Uterus (tissue), 4 donors: ENCODE measurements at places on chromosomes 5 and 9. TPM values are rescaled to one million over a fixed set of nuclear protein-coding genes. Genes with fewer than 3 reads are reported as not detected.

DNA sequence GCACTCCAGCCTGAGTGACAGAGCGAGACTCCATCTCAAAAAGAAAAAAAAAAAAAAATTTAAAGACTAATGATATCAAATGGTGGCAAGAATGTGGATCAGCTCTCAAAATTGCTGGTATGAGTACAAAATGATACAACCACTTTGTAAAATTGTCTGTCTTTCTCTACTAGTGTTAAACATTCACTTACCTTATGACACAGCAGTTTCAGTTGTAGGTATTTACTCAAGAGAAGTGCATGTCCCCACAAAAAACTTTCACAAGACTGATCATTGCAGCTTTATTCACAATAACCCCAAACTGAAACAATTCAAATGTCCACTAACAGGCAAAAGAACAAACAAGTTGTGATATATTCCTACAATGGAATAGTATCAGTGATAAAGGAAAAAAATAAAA lies 14.7 kb upstream of the CETN3 start:
- DNase-seq = no peak

- DNase-seq = no peak
These were observed 28.8 kb downstream of the AHRR start for GRCh38 chr5:350355-350754.

DNA sequence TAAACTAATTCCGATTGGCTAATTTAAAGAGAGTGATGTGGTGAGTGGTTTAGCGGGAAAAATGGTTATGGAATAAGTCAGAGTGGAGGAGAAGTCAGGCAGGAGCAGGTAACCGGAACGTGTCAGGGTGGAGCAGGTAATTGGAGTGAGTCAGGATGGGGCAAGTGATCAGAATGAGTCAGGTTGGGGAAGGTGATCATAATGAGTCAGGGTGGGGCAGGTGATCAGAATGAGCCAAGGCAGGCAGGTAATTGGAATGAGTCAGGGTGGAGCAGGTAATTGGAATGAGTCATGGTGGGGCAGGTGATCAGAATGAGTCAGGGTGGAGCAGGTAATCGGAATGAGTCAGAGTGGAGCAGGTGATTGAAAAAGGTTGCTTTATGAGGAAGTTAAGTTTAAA lies 101.4 kb downstream of the TMEM167A start:
- no peak for DNase-seq

- no peak for DNase-seq
These were observed 571 bp upstream of the MARCHF11 start for GRCh38 chr5:16179936-16180788.

- no peak for DNase-seq
These were observed 106.6 kb downstream of the PALM2AKAP2 start for GRCh38 chr9:109886617-109887016.

Gene TAF11L5
- not detected for total RNA-seq

GRCh38 chr5:129382921-129383672 lies 77.0 kb upstream of the ADAMTS19 start:
- DNase-seq = no peak

Gene TTC1
- 43.5 TPM for total RNA-seq

DNA sequence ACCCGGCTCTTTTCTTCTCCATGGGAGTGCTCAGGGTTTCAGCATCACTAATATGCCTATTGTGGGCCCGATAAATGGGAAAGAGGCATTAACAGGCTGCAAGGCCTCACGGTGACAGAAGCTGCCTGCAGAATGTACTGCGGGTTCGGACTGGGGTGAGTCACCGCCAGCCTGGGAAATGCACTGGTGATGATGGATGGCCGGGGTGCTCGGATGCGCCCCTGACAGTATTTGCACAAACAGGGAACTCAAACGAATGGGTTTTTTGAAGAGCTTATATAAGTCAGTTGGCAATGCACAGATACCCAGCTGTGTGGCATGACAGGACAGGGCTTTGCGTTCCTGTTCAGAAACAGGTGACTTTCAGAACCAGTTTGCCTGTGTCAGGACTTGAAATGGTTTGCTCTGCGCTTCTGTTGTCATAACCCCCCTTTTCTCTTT lies 42.0 kb upstream of the PITX1 start:
- DNase-seq = no peak

DNA sequence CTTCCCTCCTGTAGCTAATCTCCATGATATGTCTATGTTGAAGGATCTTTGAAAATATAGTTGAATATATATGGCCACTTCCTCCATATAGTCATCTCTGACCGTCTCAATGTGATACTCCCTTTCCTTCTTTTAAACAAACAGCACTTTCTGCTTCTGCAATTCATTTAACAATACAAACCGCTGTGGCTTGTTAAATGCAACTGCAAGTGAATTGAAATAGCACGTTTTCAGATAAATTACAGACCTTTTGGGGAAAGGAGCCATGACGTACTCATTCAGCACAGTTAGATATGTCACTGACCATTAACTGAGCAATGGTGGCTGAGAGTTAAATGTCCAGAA lies 82.5 kb downstream of the FBXO38 start:
- DNase-seq = no peak

DNA sequence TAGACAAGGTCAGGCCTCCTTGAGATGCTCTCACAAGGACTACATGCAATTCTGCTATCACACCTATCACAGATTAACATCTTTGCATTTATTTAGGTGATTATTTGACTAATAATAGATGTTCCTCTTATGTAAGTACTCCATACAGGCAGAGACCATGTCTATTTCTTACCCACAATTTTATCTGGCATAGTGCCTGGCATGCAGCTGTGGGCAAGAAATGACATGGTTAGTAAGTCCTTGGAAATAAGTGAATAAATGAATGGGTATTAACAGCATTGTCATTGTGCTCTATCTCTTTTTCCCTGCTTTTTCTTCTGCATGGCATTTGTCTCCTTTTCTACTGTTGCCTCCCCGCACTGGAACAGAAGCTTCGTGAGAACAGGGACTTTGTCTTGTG lies 49.4 kb downstream of the SLC22A5 start:
- DNase-seq = no peak

DNA sequence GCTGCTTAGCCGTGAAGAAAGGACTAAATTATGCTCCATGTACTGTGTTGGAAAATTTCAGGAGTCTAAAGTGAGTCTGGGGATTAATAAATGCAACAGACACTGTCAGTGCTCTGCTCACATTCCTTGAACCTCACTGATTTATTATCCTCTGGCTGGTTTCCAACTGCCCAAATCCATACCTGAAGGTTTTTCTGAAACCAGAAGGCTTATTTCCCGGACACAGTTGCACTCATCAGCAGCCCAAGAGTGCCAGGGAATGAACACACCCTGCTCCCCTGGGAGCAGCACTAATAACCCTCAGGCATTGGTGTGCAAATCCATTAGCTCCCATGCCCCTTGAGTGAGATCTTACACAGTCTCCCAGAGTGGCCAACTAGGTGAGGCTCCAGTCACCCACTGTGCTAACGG lies 38.7 kb downstream of the F2R start:
- no peak for DNase-seq

- DNase-seq = no peak
These were observed 62.0 kb upstream of the RNU6ATAC start for GRCh38 chr9:134226221-134226930.

Gene OR4F3
- total RNA-seq = not detected

Gene GCNT4
- 4.0 TPM for total RNA-seq

Gene OLFML2A
- total RNA-seq = 82.7 TPM

DNA sequence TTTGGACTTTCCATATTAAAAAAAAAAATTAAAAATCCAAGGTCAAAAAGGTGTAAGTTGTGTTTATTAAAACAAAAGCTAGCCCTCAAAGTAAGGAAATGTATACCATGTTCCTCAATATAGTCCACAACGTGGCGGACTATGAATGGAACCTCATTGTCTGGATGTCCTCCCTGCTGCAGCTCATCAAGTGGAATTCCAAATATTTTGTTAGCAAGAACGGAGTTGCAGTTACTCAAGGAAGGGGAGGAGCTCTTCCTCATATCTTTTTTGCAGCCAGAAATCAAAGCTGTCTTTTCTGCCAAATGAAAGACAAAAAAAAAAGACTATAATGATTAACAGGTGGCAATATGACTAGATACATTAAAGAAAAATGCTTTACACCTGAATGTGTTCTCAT lies 14.0 kb downstream of the FAM13B start:
- no peak for DNase-seq

GRCh38 chr9:83444110-83444509 lies 94.1 kb downstream of the FRMD3 start:
- DNase-seq = peak; percentile 19

Gene ARID3C
- not detected for total RNA-seq

Gene IFNA13
- not detected for total RNA-seq

- DNase-seq = no peak
These were observed 69.6 kb upstream of the SLC30A5 start for GRCh38 chr5:69024241-69024651.

Gene ADAMTS16
- total RNA-seq = under 0.01 TPM
